Stimulated activated CD8-positive, alpha-beta memory T cell treated with anti-CD3 and anti-CD28 coated beads, Interleukin-15, amount 100 ng/mL, for 1 hour (primary cell): ENCODE measurements at places on chromosomes 2 and 18.

GRCh38 chr2:217535957-217536708 lies 466.7 kb downstream of the TNS1 start:
- DNase-seq, result no peak

GRCh38 chr2:95345563-95346230 lies 48.5 kb downstream of the KCNIP3 start:
- peak; percentile 11 for DNase-seq

- no peak for DNase-seq
Observed at GRCh38 chr2:105849431-105850179, 104.9 kb downstream of the NCK2 start.

- no peak for DNase-seq
Observed at GRCh38 chr2:169237286-169237685, 125.0 kb downstream of the LRP2 start.

GRCh38 chr2:224038049-224038829 lies 847 bp downstream of the SERPINE2 start:
- no peak for DNase-seq

DNA sequence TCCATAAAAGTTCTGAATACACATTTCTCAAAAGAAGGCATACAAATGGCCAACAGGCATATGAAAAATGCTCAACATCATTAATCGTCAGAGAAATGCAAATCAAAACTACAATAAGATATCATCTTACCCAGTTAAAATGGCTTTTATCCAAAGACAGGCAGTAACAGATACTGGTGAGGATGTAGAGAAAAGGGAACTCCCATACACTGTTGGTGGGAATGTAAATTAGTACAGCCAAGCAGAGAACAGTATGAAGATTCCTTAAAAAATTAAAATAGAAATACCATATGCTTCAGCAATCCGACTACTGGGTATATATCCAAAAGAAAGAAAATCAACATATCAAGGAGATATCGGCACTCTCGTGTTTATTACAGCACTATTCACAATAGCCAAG lies 1312.5 kb downstream of the DSC3 start:
- DNase-seq, result no peak

GRCh38 chr2:200406379-200406778 lies 99.9 kb downstream of the SPATS2L start:
- no peak for DNase-seq

DNA sequence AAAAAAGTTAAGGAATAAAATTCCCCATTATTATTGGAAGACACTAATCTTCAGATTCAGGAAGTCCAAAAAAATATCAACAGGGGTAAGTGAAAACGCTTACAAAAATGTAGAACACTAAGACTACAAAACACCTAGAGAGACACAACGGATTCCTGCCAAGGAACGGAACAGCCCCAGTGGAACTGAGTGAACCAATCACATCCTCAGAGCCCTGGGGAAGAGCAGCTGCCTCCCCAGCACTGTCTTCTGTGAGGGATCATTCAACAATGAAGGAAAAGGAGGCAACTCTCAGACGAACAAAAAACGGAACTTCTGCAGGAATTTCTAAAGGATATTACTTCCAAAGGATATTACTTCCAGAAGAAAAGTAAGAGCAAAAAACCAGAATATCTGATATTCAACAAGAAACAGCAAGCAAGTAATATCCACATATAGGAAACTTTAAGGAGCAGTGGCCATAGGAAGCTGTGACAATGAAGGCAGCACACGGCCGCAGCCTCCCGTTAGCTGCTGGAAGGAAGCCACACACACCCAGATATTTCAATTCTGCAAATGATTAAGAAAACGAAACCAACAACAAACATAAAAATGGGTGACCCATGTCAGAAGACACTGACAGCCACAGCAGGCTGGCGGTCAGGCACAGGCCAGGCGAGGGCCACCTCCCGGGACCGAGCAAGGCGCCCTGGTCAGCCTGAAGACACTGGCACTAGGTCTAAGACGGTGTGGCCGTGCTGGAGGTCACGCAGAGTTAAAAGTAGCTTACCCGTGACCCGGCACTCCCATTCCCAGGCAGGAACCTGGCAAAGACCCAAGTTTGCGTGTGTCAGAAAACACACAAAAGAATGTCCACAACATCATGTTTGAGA lies 81.8 kb downstream of the HDAC4 start:
- DNase-seq, result no peak

DNA sequence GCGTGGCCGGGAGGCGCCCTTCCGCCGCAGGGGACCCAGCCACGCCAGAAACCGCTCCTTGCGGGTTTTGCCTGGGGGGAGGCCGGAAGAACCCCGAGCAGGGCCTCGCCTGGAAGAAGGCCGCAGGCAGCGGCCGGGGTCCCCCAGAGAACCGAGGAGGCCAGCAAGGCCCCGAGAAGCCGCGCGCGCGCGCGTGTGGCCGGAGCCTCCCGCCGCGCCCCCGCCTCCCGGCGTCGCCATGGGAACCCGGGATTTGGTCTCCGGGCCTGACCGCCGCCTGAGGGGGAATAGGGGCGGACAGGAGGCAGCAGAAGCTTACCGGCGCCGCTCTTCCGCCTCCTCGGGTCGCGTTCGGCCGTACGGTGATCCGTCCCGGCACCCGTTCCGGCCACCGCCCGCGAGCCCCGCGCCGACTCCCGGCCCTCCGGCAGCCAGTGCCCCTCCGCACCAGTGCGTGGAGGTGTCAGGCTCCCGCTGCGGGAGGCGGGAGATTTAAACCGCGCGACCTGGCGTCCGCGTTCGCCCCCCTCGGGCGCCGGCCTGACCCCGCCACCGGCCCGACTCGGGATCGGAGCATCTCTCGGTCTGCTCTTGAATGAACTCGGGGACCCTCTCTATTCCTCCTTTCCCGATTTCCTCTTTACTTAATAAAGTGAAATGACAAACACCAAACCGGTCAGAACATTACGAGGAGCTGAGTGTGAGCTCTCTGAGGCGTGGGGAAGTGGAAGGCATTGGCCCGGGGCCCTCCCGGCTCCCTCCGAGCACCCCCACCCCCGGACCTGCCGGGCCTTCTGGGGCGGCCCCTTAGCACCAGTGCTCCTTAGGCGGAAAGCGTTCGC lies at the start of gene ICA1L:
TSS of gene ICA1L (minus strand) at position 467 of the 842 bp plus-strand sequence. CDS start 42,757 bp downstream, outside the sequence.
- no peak for DNase-seq

GRCh38 chr18:62277045-62277444 lies 48.1 kb upstream of the TNFRSF11A start:
- no peak for DNase-seq

- no peak for DNase-seq
Observed at GRCh38 chr2:206051912-206052311, 34.1 kb downstream of the INO80D start.

GRCh38 chr18:73778032-73778359 lies 369.6 kb downstream of the FBXO15 start:
- DNase-seq, result no peak

- DNase-seq, result no peak
Observed at GRCh38 chr2:238975408-238975807, 127.5 kb downstream of the TWIST2 start.

- no peak for DNase-seq
Observed at GRCh38 chr18:69559604-69560003, 158.9 kb downstream of the DOK6 start.

DNA sequence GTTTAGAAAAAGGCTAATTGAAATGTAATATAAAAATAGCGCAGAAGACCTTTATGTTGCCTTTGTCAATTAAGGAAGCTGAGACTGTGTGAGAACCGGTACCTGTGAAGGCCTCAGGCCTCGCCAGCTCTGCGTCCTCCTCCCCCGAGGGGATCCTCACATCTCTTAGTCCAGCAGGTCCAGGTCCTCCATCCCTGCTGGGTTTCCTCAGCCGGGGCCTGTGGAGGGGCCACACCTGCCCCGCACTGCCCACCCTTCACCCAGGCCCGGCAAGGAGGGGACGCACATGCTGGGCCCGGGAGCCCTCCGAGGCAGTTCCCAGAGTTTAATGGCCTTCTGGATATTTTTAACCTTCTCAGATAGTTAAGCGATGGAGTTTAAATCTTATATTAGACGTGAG lies 3.5 kb downstream of the KCNG2 start:
- no peak for DNase-seq

DNA sequence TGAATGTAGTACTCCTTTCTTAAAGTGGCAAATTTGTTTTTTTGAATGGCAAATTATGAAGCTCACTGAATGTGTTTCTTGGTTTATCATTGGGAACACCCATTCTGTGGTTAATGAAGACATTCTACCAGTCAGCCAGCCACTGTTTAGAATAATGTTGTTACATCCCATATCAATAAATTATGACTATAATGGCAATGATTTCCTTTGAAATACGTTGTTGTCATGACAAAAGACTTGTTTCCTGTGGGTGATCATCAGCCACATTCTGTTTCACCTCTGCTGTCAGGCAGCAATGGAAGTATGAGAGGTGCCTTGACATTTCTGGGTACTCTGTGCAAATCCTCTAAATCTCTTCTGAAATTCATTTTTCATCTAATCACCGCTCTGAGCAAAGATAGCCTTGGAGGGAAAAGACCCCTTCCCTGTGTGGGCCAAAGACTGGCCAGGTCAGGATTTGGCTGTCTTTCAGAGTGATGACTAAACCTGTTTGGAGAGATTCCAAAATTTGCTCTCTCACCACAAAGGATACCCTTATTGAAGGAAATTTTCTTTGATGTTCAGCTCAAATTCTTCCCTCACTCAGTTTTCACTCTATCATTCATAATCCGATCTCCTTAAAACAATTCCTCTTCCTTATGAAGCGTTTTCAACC lies 869.2 kb downstream of the BCL11A start:
- no peak for DNase-seq

DNA sequence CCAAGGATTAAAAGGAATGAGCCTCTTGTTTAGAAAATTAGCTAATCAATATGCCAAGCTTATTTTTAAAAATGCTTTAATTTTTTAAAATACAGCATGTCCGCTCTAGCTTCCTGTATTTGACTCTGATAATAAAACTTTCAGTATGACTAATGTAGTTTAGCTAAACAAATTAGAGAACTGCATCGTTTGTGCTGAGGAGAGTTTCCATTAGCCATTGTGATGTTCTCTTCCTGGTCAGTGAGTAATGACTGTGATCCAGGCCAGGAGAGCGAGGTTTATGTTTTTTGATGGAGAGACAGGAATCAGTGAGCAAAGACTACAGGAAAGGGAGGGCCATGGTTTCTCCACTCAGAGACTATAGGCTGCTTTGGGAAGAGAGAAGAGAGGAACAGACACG lies 237.2 kb upstream of the ETAA1 start:
- DNase-seq, result no peak

GRCh38 chr2:16671760-16672159 lies 6.1 kb upstream of the CYRIA start:
- no peak for DNase-seq

DNA sequence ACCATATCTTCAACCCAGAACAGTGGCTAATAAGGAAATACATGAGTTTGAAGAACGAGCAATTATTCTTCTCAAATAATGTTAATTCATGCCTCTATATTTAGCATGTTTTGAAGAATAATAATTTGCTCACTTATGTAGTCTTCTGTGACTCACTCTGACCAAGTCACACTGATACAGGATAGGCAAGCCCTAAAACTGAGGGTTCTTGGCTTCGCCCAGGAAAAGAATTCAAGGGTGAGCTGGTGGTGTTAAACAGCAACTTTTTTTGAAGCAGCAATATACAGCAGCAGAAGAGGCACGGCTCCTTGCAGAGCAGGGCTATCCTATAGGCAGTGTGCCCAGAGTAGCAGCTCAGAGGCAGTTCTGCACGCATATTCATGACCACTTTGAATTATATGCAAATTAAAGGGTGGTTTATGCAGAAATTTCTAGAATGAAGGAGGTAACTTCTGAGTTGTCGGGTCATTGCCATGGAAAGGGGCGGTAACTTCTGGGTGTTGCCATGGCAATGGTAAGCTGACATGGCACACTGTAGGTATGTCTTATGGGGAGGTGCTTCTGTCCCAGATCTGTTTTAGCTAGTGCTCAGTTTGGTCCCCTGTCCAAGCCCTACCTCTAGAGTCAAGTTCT lies 200.6 kb downstream of the RND3 start:
- DNase-seq, result no peak

DNA sequence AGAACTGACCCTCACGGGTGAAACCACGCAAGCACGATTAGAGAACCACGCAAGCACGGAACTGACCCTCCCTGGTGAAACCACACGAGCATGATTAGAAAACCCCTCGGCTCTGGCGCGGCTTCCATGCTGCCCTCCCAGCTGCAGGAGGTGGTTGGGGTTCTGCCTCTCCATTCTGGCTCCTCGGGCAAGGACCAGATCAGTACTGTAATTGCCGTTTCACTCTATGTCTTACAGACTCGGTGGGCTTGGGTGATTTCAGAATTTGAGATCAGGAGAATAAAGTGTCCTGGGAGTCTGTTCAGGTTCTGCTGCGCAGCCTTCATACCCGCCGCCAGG lies 58.3 kb upstream of the KCNG2 start:
- no peak for DNase-seq

DNA sequence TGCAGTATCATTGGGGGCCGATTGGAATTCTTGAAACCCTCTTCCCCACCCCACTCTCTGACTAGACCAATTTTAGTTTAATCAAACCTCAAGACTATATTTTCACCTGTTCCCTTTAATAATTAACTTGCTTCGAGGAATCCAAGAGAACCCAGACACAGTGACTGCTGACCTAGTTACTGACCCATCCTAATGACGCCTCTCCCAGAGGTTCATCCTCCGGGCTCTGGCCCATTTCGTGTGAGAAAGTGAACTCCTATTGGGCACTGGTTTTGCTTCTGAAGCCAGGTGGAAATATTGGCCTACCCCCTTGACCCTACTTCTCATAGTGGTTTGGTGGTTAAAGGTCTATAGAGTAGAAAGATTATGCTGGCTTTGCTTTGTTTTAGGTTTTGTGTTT lies 39.9 kb downstream of the RPL37A start:
- no peak for DNase-seq

DNA sequence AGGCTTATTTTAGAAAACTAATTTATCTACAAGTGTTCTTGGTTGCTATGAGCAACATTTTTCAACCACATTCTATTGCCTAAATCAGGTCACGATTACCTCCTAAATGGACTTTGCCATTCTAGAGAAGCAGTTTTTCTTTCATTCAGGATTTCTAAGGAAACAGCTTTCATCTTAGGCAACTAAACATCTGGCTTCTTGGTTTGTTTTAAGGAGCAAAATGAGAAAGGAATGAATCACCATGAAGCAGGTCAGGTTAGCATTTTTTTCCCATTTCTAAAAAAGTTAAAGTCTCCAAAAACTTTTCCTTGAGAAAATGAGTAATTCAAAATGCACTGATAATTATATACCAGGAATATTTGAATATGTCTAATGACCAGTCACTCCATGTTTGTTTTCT lies 114.8 kb downstream of the GAREM1 start:
- no peak for DNase-seq

DNA sequence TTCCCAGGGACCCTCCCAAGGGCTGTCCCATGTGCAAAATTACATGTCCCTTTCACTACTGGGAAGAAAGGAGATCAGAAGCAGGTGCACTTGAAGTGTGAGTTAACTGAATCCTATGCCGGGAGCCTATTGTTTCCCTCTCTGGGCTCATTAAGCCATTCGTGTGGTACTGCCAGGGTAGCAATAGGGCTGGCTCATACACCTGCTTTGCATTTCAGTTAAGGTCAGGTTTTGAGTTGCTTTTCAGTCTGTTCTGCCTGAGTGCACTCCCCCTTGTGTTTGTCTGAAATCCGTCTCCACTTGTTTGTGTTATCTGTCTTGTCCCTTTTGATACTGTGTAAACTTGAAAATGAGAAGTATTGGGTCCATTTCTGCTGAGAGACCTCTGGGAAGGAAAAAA lies 1232.6 kb upstream of the NRXN1 start:
- DNase-seq, result no peak
